NT2/D1 (cell line): ENCODE measurements at places on chromosomes 16 and 17.

DNA sequence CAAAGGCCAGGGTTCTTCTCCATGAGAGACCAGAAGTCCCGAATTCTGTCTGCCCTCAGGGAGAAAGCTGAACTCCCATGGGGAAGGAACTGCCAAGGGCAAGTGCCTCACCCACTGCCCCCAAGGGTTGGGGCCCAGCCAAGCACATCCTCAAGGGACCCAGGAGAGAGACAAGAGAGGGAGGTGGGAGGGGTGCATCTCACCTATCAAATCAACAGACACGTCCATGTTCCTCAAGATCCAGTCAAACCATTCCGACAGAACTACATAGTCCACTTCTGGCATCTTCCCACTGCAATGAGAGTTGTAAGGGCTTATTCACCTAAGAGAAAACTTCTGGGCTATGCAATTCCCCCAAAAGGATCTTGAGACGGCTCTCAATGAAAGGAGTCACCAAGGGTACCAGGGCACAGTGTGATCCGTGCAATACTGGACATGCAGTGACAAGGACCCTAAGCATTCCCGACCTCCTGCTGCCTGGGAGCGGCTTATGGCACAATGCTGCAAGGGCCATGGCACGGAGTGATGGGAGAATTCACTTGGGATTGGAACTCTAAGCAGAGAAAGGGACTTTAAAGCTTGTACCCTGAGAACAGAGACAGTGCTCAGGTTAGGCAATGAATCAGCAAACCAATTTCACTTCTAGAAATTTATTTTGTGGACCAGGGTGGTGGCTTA is 32.2 kb downstream of the TK2 start:
- no peak for DNase-seq

GRCh38 chr16:20271893-20272292 is 55.4 kb downstream of the GP2 start:
- DNase-seq: no peak

- DNase-seq: no peak
Measured at GRCh38 chr17:81890447-81891302, 711 bp downstream of the ALYREF start.

DNA sequence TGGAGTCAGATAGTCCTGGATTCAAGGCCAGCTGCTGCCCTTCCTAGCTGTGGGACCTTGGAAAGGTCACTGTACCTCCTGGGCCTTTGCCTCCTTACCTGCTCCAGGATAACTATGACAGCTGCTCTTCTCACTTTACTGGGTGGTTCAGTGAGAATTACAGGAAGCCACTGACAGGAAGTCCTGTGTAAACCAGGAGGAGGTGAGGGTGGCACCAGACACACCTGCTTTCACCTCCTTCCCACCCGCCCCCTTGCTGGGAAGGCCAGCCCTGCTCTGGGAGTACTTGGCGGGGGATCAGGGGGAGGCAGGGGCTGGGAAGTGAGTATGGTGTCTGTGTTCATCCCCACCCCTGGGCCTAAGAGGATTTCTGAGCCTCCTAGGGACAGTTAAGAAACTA is 42.6 kb downstream of the CPNE2 start:
- DNase-seq: no peak

- no peak for DNase-seq
Measured at GRCh38 chr17:7839876-7840261, 5.9 kb downstream of the KDM6B start.

GRCh38 chr16:16017812-16018211 is 68.4 kb downstream of the ABCC1 start:
- DNase-seq: no peak

DNA sequence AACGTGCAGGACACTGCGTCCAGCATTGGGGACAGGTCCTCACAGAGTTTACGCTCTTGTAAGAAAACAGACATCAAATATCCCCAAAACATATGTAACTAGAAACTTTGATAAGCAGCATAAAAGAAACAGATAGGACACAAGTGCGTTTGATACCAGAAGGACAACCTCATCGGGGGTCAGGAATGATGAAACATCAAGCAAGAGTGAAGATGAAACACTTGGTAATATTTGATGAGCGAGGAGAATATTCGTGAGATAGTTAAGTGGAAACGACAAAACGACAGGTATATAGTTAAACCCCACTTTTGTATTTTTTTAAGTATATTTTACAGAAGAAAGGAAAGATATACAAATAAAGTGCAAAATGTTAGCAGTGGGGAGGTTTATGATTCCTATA is 55.9 kb downstream of the NXN start:
- DNase-seq: no peak

GRCh38 chr17:47785538-47786123 is 36.0 kb downstream of the OSBPL7 start:
- no peak for DNase-seq

GRCh38 chr17:3535253-3535995 is 22.2 kb downstream of the TRPV3 start:
- DNase-seq: peak; percentile 67

GRCh38 chr16:57165938-57166337 is 19.9 kb downstream of the PSME3IP1 start:
- no peak for DNase-seq

DNA sequence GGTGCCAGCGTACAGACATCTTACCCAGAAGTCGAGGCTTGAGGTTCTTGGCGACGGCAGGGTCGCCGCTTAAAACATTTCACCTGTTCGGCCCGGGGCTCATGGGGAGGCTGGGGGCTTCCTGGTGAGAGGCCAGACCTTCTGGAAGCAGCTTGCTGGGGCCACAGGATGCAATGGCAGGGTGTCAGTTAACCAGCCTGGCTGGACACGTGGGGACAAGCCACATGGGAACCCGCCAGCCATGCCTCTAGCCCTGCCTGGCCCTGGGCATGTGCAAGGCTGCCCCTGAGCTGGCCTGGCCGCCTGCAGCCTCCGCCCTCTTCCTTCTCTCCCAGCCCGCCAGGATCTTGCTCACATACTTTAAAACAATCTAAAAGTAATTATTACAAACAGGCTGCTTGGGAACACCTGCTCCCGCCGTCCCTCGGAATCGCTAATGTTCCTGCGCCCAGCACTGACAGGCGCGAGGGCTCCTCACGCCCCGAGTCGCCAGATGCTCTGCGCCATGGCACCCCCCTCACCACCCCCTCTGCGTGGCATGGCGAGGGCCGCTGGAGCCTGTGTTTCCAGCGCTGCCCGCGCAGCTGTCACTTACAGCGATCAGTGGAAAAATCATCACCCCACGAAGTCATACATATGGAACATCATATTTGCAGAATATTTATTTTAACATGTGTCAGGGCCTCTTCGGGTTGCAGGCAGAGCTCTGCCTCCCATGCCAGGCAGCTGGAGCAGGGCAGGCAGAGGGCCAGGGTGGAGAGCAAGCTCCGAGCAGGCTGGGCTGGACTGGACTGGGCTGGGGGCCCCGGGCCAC is 188.7 kb upstream of the GSE1 start:
- no peak for DNase-seq

DNA sequence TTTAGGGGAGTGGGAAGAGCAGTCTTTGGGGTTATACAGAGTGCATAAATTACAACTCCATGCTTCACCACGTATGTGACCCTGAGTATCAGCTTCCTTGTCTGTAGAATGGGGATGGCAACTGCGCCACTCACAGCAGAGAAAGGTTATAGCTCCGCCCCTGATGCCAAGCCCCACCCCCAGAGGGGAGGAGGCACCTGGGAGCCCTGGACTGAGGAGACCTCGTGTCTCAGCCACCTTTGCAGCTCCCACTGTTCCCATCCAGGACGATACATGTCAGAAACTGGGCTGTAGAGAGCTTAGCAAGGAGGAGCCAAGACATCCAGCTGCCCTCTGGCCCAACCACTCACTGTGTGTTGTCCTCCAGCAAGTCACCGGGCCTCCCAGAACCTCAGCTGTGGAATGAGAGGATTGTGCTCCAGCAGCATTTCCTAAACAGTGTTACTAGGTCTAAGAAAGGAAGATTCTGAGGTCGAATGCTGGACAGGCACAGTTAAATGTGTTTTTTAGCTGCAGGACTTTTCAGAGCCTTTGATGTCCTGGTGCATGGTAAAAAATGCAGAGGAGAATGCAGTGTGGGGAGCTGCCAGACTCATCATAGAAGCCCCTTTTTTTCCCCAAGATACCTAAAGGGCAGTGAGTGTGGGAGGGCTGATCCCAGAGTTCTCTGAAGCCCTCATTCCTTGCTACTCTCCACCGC is 49.4 kb downstream of the BEAN1 start:
- DNase-seq: no peak

DNA sequence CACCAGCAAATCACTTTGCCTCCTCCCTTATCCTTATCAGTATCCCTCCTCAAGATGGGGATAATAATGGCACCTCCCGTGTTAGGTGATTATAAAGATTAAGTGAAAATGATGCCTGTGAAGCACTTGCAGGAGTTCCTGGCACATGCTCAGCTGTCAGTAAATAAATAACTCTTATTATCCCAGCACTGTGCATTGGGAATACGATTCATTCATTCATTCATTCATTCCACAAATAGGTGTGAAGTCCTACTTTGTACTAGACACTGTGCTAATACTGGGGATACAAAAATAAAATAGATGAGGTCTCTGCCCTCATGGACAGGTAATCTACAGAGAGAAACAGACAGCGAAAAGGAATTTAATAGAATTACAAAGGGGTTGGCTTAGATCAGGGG is 2.0 kb downstream of the XYLT2 start:
- DNase-seq: no peak

DNA sequence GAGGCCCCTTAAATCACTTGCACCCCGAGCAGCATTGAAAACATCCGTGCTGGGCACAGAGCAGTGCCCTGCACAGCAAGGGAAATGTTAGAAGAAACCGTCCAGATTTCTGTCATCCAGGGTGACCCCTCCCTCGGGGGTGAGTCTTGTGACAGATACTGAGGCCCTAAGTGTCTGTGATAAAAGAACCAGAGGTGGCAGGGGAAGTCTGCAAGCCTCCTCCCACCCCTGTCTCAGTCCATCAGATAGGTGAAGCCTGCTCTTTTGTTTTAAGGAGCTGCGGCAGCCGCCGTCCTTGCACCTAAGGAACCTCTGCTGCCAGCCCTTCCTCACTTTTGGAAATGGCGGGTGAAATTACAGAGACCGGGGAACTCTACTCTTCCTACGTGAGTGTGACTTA is 845 bp upstream of the NAT9 start:
- DNase-seq: no peak

GRCh38 chr16:89863741-89864526 is 9.5 kb upstream of the TCF25 start:
- DNase-seq: no peak

DNA sequence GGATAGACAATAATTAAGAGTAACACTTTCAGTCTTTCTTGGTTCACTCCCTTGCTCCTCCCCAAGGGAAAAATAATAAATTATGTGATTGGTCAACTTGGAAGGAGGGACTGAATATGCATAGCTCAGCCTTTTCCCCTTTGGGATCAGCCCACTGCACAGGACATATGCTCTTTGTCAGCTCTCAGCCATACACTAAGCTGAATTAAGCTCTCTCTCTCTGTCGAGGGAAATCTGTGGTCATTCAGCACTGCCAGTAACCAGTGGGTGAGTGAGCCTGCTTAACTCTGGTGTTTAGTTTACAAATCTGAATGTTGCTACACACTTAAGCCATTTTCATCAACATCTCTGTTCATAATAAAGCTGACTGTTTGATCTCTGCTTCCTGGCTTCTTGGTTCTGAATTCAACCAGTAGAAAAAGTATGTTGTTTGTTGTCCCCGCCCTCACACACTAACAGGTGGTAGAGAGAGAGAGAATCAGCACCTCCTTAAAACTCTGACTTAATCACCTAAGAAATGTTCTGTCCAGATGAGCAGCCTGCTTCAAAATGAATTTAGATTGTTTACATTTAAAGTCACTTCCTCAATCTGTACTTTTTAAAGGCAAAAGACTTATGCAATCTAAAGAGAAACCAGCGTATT is 102.3 kb upstream of the C17orf78 start:
- no peak for DNase-seq

DNA sequence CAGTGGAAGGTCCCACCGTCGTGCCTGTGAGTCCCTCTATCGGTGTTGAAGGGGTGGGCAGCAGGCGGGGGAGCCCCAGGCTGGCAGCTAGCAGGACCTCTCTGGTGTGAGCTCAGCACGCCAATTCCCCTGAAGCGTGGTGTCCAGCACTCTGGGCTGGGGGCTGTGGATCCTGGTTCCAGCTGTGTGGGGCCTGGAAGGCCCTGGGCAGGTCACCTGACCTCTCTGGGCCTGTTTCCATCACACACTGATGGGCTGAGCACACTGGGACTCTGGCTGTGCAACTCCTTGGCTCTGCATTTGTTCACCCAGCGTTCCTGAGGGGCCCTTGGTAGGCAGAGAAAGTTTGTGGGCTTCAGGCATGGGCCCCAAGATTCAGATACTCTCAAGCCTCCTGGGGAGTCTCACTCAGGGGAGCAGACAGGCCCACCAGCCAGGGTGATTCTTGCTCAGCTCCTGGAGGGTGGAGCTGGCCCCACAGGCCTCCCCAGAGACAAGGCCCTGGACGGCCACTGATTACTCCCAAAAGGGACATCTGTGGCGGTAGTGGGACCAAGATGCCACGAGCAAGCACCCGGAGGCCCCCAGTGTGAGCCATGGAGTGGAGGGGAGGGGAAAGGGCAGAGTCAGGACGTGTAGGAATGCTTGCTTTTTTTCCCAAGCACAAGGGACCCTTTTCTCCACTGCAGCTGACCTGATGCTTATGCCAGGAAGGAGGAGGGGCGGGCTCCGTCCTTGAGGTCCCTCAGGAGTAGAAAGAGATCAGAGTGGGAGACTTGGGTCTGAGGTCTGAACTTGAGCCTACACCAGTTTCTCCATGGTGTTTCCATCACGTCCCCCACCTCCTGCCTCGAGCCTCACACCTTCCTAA is 8.5 kb downstream of the SCGB1C2 start:
- DNase-seq: no peak

- DNase-seq: no peak
Measured at GRCh38 chr16:2985893-2986355, 5.7 kb upstream of the PKMYT1 start.

GRCh38 chr17:49223168-49223516 is 7.4 kb downstream of the PHOSPHO1 start:
- DNase-seq: no peak

GRCh38 chr17:60327134-60327900 is 64.6 kb downstream of the USP32 start:
- no peak for DNase-seq

- no peak for DNase-seq
Measured at GRCh38 chr16:24851700-24852099, 5.9 kb downstream of the SLC5A11 start.

- DNase-seq: no peak
Measured at GRCh38 chr16:23692190-23692837, 13.6 kb downstream of the PLK1 start.

DNA sequence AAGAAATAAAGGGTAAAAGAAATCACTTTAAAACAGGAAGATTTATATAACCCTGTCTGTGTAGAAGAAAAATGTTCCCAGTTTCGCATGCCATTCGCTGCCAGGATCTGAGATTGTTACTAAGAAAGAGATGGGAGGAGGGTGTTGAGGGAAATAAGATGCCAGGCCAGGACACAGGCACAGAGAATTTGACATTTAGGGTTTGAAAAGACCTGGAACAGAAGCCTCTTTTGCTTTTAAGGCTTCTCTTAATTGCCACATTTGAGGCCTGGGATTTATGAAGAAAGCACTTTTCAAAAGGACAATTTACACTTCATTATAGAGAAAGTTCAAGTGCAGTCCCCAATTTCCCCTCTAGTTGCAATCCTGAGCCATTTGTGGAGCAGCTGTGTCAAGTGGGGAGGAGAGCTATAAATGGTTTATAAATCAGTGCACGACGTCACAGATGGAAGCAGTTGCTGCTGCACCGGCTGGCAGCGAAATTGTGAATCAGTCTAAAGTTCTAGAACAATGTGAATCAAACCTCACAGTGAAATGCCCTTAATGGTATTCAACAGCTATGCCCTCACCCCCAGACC is 26.5 kb upstream of the C16orf87 start:
- DNase-seq: no peak

- DNase-seq: no peak
Measured at GRCh38 chr17:58528443-58528842, 14.0 kb upstream of the MTMR4 start.
